ENCODE measurements at places on chromosomes 7 and 10.

DNA sequence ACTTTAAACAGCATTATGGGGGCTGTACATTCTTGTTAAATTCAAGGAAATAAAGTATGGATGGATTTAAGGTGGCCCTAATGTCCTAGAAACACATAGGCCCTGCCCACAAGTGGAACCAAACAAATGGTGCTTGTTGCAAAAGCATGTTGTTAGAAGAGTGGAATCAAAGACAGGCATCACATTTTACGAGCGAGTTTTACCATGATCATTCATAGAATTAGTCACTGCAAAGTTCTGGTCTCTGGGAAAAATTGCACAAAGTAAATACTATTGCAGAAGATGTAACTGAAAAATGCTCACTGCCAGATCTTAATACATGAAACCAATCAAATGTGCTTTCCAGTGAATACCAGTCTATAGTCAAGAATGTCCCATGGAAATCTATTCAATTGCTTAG, 677.1 kb downstream of the PARD3 start:
- DNase-seq: no peak

- no peak for DNase-seq
Observed at GRCh38 chr7:117810642-117811512, 62.4 kb downstream of the CTTNBP2 start.

DNA sequence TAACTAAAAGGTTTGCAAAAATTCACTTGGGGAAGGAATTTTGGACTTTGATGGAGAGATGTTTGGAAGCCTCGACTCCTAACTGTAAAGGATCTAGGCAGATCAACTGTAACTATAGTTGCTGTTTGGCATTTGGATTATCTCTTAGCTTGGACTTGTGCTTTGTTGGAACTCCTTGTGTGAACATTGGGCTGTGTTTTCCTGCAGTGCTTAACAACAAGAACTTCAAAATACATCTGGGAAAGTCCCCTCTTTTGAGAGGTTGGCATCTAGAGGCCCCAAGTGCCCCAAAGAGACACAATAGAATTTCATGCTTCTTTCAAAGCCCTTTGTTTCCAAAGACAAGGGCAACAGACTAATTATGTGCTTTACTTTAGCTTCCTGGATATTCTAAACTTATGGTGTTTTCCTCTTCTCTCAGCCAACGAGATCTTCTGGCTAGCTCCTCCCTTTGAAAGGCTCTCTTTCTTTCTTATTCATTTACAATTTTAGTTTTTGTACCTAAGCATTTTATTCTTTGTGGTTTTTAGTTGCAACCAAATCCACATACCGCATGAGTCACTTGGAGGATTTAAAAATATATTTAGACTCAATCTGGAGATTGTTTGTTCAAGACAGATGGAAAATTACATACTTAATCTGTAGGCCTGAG, 11.6 kb downstream of the ABCA13 start:
- no peak for DNase-seq

DNA sequence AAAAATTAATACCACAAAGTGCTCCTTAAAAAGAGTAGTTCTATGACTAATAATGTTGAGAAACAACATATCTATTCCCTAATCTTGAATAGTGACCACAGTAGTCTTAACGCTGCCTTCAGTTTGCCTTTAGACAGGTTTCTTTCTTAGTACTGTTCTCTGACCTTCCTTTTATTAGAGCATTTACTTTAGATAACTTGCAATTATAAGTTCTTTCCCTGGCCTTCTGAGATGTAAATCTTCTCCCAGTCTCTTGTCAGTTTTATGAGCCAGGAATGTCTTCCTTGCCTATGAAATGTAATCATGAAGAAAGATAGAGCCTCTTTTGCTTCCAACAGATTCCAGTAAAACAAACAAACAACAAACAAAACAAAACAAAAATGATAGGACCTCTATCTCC, 1119.8 kb upstream of the LRRTM3 start:
- DNase-seq: no peak

DNA sequence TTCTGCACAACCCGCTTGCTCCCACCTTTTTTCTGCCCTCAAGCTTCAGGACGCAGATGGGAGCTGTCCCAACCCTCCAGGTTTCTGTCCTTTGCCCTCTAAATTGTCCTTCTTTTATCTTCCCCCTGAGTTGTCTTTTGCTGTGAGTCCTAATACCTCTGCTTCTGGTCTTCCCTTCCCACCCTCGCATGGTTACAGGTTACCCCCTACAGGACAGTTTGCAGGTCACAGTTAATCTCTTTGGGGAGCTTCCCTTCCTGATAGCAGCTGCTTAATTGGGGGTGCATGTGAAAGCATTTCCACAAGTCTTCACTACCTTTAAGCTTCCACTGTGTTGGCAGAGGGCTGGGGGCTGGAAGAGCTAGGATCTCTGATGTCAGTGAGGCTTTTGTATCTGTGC, 121.5 kb upstream of the CXCL12 start:
- DNase-seq: no peak

DNA sequence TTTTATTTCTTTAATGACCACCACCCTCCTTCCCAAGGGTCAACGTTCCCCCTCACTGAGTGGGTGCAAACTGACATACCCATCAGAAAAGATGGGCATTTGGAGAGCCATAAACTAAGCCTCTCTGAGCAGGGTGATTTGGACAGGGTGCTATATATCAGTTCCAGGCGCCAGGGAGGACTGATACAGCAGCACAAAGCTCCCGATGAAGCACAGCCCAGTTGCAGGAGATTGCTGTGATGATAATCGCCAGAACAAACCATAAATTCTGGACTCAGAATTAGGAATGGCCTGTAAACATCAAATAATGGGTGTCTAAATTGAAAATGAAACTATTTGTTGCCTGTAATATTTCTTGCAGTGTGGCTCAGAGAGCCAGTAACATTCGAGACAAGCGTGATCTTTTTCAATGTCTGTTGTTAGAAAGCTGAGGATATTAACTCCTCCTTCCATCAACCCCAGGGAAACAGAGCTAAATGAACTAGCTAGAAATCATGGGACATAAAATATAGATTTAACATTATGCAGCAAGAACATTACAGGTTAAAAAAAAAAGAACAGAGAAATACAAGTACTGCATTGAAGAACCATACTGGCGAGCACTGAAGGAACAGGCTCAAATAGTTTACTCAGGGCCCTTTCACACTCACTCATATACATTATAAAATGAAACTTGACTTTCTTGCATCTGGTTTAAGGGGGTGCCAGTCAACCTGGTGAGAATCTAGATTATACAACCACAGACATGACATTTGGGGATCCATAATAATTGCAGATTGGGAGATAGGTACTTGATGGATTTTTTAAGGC, 137.5 kb upstream of the LRRTM3 start:
- DNase-seq: no peak

DNA sequence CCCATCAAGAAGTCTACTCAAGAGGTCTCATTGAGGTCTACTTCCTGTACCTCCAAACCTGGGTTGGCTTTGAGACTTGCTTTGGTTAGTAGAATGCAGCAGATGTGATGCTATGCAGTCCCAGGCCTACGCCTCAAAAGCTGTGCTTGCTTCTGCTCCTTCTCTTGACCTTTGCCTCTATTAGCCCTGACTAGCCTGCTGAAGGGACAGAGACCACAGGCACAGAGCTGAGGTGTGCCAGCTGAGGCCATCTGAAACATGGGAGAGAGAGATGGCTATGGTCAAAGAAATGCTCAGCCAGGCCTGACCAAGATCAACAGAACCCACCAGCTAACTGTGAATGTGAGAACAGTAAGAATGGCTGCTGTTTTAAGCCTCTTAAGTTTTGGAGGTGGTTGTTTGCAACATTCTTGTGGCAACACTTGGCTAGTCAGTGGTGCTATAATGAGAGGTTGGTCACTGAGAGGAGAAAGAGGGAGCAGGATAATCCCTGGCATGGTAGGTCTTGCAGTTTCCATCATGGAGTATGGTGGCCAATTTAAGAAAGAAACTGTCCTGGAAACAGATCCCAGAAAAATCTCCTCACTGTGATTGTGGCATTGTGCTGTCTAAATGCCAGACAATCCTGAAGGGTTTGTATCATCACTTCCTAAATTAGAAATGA, 176.1 kb upstream of the PHYHIPL start:
- DNase-seq: no peak

DNA sequence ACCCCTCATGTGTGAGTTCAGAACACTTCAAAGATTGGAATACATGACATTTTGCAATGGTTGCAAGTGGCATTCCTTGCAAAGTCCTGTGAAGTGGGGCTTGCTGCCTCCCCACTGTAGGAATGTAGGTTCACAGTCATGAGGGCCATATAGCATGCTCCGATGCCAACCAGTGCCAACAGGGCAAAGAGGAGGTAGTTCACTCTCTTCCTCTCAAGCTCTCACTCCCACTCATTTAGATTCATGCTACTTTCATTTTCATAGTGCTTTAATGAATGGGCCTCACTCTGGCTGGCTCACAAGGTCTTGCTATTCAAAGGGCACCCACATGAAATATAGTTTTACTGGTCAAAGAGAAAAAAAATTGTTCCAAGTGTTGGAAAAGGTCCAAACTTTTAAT, 169.9 kb upstream of the AOAH start:
- no peak for DNase-seq

DNA sequence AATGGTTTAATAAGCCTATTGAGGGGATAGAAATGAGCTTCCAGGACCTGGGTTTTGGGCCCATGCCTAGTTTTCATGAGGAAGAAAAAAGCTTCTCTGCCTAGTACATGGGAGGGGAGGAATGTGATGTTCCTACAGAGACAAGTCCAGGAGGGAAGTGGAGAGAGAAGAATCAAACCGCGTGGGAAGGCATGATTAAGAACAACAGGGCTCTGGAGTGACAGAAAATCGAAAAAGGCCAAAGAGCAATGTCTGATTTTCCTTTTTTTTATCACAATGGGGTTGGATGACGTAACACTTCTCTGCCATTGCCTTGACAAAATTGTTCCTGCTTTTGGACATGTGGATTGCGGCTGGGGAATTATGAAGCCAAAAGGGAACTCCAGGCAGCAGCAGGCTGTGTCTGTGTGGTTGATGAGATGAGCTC, 258.6 kb downstream of the CXCL12 start:
- DNase-seq: no peak

GRCh38 chr7:31761646-31762045, 74.6 kb downstream of the PPP1R17 start:
- DNase-seq: peak; percentile 87

- DNase-seq: no peak
Observed at GRCh38 chr7:7323352-7323751, 141.0 kb downstream of the C1GALT1 start.

DNA sequence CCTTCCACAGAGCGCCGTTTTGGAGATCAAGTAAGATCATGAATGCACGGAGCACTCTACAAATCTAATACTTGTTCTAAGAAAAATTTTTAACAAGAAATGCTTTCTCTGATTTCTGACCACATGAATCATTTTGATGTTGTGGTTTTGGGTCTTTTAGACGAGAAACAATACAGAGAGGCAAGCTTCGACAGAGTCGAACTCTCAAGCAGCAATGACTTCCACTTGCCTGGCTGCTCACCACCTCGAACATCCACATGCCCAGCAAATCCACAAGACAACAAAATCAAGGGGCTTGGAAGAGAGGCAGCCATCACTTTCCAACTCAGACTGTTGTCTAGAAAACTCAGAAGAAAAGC, 69.4 kb upstream of the GSDME start:
- no peak for DNase-seq

DNA sequence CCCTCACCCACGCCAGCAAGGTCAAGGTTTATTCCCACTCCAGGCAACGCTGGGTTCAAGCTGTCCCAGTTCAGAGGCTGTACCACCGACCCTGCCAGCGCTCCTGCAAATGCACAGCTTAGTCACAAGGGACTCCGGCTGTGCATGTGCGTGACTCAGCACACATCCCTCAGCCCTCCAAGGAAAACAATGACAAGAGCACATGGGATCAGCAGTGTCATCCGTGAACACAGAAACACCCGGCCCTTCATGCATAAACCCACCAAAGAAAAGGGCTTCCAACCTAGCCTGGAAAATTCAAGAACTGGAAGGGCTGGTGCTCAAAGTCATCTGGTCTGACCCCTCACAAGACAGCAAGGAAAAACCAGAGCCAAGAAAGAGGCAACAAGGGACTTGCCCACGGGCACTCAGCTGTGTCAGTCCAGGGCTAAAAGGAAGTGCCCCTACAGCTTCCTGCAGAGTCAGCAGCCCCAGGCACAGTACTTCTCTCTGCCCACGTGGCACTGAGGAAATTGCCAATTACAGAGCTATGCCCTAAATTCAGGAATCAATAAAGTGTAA, 106.1 kb downstream of the KCNMA1 start:
- DNase-seq: no peak

GRCh38 chr10:17475661-17476060, 21.3 kb upstream of the ST8SIA6 start:
- no peak for DNase-seq

DNA sequence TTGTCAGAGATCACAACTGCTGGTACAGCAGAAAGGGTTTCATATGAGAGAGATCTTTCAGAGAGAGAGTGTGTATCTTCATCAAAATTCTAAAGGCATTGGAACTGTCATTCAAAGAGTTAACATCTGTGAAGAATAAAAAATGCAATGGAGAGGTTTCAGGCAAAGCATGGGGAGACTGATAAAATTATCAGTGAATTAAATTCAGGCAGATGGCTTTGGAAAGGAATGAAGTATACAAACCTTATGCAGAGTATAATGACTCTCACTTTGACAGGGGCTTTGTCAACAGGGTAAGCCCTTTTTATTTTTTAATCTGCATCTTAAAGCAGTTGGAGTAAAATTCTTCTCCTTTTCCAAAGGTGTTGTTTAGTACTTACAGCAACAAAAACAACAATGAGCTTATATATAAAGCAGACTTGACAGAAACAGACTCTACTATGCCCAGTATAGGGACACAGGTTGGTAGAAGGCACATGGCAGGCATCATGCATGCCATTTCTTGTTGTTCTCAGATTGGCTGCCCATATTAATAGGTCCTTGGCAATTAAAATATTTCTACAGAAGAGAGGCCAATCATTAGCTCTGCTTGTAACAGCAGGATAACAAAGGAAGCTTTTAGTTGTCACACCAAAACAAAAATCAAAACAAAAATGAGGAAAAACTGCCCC, 54.9 kb upstream of the NXPH1 start:
- DNase-seq: no peak

DNA sequence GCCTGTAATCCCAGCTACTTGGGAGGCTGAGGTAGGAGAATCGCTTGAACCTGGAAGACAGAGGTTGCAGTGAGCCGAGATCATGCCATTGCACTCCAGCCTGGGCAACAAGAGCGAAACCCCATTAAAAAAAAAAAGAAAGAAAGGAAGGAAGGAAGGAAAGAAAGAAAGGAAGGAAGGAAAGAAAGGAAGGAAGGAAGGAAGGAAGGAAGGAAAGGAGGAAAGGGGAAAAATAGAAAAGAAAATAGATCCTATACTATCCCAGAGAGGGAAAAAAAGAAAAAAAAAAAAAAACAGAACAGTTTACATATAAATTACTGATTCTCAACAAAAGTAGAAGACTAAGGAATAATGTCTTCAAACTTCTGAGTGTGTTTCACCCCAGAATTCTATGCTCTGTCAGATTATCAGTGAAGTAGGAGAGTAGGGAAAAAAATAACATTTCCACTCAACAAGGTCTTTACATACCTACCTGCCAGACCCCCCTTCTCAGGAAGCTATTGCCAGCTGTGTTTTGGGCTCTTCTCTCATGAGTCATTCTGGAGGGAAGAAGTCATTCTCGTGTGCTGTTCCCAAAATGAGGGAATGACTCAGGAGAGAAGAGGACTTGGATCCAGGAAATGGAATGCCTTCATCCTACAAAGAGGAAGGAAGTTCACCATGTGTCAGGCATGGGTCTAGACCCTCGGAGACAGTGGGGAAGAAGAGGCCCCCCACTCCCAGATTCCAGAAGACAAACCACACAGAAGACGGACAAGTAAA, 20.9 kb downstream of the RGS10 start:
- DNase-seq: no peak
